ENCODE measurements at places on chromosomes 7 and 10.

DNA sequence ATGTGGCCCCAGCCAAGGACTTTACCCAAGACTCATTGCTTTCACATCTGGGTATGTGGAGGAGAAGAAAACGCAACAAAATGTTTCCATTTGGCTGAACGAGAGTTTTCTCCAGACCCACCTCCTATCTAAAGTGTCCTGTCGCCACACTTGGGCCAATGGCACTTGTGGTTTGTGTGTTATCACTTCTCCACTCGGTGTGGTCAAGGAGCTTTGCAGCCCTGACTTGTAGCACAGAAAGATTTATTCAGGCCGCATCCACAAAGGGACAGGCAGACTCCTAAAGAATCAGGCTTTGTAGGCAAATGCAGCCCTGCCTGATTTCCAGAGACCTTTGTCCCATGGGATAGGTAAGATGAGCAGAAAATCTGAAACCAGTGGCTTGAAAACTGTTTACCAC is 12.8 kb upstream of the LRRC4 start:
- DNase-seq = no peak

DNA sequence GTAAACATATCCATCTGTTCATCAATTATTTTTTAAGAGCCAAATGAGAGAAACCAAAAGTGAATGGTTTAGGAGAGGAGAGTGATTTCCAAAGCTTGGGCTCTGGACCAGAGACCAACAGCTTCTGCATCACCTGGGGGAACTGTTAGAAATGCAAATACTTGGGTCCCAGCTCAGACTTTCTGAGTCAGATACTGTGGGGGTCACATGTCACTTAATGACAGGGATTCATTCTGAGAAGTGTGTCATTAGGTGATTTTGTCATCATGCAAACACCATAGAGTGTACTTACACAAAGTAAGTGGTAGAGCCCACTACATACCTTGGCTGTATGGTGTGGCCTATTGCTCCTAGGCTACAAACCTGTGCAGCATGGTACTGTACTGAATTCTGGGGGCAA is 128.5 kb upstream of the PRR15 start:
- no peak for DNase-seq

- DNase-seq = no peak
Measured at GRCh38 chr7:417973-418601, 101.6 kb downstream of the PDGFA start.

GRCh38 chr7:91064938-91065337 is 199.3 kb upstream of the FZD1 start:
- no peak for DNase-seq

GRCh38 chr7:95066737-95067530 is 159.5 kb downstream of the PPP1R9A start:
- no peak for DNase-seq

Measured in activated T-cell treated with anti-CD3 and anti-CD28 coated beads, Interleukin-2, amount 50 U/mL, for 4 hours (primary cell).